ENCODE measurements at places on chromosomes 16 and 17. TPM values are rescaled to one million over a fixed set of nuclear protein-coding genes. Genes with fewer than 3 reads are reported as not detected.

Gene PABPN1L
- total RNA-seq = not detected

Gene CA5A
- not detected for total RNA-seq

Gene SEPTIN12
- not detected for total RNA-seq

Gene DUS1L
- total RNA-seq = 68.3 TPM

Gene HS3ST3A1
- 0.10 TPM for total RNA-seq

Gene TVP23A
- not detected for total RNA-seq

Gene FGF11
- total RNA-seq = 0.65 TPM

Gene MARVELD3
- not detected for total RNA-seq

Gene SHISA9
- not detected for total RNA-seq

Gene EPN3
- total RNA-seq = not detected

Gene BCL7C
- total RNA-seq = 25.7 TPM

Gene HID1
- total RNA-seq = 39.8 TPM

Gene ASB16
- total RNA-seq = not detected

Gene TNK1
- total RNA-seq = 0.38 TPM

Gene HOXB1
- not detected for total RNA-seq

Gene PDIA2
- not detected for total RNA-seq

Gene ITGB3
- total RNA-seq = 129 TPM

Gene SLC38A8
- not detected for total RNA-seq

Gene PLCD3
- total RNA-seq = 52.1 TPM
